CD4-positive, alpha-beta T cell treated with Interferon alpha-2 for 1 hour (primary cell): ENCODE measurements at places on chromosomes 5 and 9.

- no peak for DNase-seq
These were observed 68.1 kb upstream of the GRAMD2B start for GRCh38 chr5:126354858-126355731.

DNA sequence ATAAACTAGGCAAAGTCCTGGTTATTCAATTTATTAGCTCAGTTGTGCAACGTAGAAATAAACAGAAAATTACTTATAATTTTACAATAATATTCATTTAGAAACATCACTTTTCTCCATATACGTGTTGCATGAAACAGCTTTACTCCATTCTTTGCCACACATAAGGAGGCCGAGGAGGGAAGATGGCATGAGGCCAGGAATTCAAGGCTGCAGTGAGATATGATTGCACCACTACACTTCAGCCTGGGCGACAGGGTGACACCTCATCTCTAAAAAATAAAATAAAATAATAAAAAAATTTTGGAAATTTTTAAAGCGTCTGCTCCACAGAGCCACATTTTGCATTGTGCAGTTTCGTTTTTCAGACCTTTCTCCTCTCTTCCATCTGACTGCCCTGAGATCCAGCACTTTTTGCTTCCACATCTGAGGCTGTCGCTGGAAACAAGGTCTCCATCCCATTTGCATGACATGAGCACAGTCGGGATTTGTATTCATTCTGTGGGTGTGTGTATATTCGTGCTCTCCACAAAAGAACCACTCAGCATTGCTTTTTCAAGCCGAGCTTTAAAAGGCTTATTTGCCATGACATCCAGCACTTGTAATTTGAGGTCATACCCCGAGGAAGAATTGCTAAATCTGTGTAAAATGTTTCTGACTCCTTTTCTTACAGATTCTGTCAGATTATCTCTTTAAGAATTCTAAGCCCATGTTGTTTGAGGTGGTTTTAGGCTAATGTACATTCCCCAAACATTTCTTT is 98.6 kb upstream of the MSX2 start:
- DNase-seq = no peak

DNA sequence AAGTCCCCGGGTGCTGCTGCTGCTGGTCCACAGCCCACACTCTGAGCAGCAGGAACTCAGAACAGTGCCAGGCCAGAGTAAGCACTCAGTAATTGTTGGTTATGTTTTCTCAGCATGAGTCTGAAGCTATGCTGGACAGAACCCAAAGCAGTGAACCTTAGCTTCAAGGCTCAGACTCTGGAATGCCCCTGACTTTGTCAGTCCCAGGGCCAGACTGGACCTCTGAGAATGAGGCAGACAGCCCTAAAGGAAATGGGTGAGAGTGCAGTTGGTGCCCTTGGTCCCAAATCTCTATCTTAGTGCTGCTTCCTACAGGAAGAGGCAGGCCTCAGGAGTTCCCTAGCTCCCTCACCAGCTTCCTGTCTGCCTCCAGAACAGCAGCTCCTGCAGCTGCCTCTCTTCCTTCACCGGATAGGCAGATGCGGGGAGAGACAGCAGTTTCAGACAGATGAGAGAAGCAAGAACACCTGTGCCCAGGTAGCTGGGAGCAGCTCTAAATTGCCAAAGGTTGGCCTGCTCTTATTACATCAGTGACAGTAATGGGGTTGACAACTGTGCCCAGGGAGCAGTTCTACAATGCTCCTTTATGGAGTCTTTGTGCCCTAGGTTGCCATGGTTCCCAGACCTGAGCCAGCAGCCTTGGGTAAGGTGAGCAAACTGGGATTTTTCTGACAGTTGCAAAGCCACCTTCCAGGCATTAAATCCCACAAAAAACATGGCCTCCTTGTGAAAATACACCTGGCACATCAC is 82.2 kb upstream of the CXCL14 start:
- no peak for DNase-seq

DNA sequence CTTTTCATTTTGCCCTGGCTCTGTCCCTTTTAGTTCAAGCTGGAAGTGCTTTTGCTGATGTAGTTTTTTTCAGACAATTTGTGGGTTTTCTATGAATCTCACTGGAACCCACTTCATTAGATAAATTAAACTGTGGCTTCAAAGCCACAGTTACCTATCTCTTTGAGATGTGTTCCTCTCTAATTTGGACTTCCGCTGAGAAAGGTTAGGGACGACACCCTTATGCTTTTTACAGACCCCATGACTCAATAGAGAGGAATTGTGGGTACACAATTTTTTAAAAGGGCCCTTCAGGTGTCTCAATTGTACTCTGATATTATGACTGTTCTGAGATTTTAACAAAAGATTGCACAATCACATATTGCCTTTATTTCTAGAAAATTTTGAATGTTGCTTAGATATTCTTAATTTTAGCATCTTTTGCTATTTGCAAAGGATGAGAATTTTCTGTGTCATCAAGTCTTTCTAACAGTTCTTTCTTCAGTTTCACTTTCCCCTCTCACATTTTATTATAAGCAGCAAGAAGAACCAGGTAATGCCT is 110.6 kb downstream of the GADD45G start:
- DNase-seq = no peak

DNA sequence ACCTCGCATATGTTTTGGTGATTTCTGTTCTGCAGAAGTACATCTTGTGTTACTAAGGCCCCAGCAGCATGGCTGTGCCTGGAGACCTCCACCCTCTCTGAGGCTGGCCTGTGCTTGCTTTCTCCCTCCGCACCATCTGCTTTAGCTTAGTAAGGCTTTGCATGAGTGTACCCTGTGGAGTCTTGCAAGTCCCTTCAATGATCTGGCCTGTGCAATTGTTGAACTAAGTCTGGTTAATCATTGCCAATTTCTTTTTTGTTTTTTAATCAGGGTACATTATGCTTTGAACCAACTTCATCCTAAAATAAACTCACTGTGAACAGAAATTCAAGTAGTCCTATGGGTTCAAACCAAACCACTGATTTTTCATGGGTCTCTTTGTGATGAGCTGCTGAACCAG is 32.3 kb downstream of the ACOT12 start:
- no peak for DNase-seq

GRCh38 chr5:145942201-145942600 is 5.8 kb downstream of the SH3RF2 start:
- no peak for DNase-seq
